Renal pelvis (tissue), 12 donors: ENCODE measurements at places on chromosomes 3 and 15.

DNA sequence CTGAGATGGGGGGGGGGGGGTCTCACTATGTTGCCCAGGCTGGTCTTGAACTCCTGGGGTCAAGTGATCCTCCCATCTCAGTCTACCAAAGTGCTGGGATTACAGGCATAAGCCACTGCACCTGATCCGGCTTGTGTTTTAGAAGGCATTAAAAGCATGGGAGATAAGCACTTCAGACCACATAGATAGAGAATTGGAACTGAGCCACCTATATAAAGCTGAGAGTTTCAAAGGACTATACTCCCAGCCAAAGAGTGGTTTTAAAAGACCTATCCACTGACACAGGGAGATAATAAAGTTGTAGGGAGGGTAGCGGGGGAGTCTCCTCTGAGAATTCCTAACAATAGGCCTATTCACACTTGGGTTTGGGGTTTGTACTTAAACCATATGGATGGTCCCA is 34.8 kb downstream of the DENND4A start:
- no peak for DNase-seq

DNA sequence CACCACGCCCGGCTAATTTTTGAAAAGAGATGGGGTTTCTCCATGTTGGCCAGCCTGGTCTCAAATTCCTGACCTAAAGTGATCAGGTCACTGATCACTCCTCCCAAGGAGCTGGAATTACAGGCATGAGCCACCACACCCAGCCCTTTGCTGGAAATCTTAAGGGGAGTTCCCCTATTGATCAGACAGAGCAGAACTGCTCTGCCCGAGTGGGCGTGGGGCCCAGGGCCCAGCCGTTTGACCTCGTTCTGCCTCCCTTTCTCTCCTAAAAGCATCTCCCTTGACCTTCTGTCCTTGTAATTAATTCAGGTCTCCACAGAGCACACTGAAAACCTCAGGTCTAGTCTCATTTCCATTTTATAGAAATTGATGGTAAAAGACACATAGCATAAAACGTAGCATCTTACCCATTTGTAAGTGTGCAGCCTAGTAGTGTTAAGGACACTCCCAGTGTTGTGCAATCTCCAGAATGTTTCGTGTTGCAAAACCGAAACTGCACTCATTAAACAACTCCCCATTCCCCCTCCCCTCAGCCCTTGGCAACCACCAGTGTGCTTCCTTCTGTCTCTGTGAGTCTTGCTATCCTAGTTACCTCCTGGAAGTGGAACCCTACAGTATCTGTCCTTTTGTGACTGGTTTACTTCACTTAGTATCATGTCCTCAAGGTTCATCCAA is 89.3 kb downstream of the SLCO3A1 start:
- peak; percentile 60 for DNase-seq

- no peak for DNase-seq
Observed at GRCh38 chr15:82651708-82652107, 4.5 kb upstream of the CPEB1 start.

DNA sequence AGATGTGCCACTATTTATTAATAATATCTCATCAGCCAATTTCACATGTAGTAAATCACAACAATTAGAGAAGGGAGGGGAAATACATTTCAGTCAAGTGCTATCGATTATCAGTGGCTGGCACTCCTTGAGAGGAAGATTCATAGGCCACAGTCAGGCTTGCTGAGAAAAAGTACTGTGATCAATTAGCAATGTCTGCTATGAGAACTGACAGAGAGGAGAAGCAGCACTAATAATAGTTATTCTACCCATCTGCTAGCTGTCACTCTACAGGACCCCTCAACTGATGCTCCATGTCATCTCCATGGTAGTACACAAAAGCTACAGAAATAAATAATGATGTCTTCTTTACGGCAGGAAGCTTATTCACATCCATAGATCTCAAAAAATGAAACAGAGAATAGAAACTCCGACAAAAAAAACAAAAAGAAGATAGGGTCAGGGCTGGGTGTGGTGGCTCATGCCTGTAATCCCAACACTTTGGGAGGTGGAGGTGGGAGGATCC is 351.3 kb downstream of the FOXP1 start:
- no peak for DNase-seq

- no peak for DNase-seq
Observed at GRCh38 chr3:42672515-42672914, 12.8 kb upstream of the KLHL40 start.

DNA sequence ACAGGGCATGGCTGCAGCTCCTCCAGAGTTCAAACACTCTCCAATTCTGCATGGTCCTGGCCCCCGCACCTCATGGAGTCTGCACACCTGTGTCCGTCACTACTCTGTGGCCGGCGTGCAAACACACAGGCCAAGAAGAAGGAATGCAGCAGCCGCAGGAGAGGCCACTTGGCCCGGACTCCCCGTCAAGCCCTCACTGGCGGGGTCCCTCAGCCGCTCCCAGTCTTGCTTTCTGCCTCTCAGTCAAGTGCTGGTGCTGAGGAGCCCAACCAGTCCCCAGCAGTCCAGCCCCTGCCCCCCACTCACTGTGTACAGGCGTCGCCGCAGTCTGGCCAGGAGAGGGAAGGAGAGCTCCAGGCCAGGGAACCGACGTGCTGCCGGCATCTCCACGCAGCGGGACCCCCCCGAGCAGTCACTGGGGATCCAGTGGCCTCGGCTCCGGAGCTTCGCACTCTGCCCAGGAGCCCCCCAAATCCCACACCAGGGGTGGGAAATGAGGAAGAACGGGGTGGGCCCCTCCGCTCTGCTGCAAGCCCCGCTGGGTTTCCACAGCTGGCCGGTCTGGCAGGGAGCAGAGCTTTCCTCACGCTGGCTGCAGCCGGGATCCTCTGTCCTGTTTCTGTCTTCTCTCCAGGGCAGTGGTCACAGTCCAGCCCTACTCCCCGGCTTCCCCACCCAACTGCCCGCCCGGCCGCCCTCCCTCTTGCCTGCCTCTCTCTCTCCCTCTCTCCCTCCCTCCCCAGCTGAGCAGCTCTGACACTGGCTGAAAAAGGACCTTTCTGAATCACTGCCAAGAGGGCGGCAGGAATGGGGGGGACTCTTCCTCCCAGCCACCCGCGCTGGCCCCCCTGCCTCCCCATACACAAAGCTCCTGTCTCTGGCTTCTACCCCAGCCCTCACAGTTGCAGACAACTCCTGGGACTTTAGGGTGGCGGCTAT is 16.0 kb downstream of the TNK2 start:
- peak; percentile 79 for DNase-seq

DNA sequence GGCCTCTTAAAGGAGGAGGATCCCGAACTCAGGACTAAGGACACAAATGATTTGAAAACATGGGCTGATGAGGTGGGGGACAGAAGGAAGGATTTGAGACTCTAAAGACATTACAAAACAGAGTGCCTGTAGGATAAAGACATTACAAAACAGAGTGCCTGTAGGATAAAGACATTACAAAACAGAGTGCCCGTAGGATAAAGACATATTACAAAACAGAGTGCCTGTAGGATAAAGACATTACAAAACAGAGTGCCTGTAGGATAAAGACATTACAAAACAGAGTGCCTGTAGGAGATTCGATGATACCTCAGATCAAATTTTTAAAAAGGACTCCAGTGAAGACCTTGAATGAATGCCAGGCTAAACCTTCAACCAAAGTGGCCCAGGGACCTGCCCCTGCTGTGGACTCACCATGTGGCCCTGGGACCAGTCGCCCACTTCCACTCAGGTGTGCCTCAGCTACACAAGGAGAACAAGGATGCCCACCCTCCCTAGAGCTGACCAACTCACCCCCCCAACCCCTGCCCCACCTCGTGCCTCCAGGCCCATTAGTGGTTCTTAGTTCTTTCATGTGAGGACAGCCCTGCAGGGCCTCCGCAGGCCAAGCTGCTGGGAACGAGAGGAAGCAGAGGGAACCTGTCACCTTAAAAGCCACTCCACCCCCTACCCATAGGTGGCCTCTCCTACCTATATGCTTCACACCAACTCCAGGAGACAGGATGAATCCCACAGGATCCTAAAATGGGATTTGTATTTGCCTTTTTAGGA is 59.8 kb downstream of the SH3BP5 start:
- DNase-seq = no peak

- no peak for DNase-seq
Observed at GRCh38 chr3:143190101-143190500, 70.5 kb downstream of the CHST2 start.

DNA sequence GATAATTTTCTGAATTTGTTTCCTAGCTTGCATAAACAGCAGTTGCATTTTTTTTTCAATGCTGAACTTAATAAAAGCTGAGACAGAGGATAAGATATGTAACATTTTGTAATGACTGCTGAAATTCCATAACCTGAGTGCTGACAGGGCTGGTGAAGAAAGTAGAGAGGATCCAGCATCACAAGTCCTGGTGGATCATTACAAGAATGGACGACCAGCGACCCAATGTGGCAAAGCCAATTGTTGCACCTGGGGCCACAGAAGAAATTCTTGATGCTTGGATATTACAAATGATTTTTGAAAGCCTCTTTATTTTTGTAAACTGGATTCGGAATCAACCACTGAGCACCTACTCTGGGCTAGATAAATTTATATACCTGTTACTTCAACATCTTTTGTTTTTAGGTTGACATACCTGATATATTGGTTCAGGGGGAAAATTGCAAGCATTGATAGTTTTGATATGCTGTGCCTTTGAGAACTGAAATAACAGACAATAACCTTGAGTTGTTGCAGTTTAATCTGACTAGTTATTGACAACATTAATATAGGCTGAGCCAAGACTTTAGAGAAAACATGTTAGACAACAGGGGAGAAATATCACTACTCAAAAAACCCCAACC is 3.9 kb upstream of the ACTL6A start:
- DNase-seq = peak; percentile 52

DNA sequence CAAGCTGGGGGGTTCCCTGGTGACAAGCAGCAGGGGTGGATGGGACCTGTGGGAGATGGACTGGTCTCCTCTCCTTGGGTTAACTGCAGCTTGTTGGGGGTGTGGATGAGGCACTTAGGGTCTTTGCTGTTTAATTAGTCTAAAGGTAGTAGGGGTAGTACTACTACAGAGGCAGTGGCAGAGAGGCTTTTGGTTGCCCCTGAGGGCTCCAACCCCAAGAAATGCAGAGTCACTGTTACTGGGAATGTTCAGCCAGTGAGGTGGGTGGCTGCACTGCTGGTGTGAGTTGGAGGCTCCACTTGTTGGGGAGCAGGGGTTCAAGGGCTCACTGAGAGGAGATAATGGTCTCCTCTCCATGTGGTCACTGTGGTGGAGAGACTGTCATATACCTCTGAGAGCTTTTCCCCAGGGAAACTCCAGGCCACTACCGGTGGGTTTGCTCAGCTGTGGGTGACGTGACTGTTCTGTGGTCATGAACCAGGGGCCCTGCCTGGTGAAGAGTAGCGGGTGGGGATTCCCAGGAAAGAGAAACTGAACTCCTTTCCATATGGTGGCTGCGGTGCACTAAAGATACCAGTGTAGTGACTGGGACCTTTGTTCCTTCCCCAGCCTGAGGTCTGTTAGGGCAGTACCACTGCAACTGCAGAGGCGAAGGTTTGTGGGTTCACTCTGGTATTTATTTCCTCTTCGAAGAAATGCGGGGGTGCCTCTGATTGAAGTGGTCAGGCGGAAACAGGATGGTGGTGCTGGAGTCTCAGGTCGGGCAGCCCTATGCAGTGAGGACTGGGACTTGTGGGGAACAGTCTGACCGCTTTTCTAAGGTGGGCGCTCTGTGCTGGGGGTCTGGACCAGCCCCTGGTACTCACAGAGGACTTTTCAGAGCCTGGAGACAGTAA is 68.9 kb upstream of the TNFSF10 start:
- no peak for DNase-seq

DNA sequence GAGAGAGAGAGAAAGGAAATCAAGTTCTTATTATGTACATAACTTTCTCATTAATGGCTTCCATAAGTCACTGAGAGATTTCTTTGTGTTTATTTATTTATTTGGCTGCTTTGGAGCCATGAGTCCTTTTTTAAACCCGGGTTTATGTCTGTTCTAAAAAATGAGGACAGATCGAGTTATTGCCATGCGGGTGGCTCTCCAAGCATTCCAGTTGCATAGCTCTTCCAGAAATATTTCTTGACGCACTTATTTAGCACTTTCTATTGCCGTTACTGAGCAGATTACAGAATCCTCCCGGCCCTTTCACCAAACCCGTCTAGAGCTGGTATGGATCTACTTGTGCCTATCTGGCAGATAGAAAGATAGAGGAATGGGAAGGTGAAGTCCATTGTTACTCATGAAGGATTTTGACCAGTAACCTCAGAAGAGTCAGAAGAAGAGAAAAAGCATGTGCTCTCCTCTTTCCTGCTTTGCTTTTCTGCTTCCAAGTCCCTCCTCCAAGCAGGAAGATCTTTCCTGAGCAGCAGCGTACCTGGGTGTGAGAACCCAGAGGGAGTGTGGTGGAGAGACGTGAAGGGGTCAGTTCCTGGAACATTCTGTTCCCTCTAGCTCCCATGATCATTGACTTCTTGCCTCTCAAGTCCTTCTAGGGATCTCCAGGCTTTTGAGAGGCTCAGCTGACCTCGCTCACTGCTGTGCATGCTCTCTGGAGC is 112.8 kb downstream of the LPP start:
- no peak for DNase-seq

GRCh38 chr3:11305509-11305908 is 33.3 kb downstream of the ATG7 start:
- no peak for DNase-seq

DNA sequence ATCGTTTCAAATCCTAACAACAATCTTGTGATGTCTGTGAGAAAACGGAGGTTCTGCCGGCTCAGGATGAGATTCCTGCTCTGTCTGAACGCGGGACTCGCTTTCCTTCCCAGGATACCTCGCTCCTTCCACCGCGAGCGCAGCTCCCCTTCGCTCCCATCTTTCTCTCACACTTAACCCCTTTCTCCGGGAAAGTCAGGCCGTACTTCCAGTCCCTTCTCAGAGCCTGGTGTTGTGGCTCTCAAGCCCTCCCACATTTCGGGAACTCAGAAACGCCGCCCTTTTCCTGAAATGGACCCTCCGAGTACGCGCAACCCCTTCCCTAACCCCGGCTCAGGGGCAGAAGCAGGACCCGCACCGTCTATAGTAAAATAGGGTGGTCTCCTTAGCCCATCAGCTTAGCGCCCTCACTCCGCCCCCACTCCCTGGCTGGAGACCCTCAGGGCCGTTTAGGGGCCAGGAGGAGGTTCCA is 378 bp upstream of the FEM1B start:
- peak; percentile 72 for DNase-seq

GRCh38 chr15:100531823-100532327 is 3.1 kb upstream of the CERS3 start:
- DNase-seq = no peak

DNA sequence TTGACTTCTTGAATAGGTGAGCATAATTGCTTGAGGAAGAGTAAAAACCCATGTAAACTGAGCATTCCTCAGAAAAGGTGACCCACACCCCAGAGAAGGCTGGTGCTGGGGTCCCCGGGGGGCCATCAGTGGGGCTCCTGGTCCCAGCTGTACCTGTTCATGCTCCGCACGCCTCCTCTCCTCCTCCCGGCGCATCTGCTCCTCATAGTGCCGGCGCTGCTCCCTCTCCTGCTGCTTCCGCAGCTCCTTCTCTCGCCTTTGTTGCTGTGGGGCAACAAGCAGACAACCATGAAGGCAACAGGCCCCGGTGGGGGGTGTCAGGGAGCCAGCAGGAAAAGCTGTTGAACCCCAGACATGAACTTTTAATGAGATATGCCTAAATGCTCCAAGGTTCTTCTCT is 113.7 kb upstream of the SLC2A2 start:
- no peak for DNase-seq

GRCh38 chr3:67324554-67324953 is 326.4 kb downstream of the KBTBD8 start:
- DNase-seq = no peak

- no peak for DNase-seq
Observed at GRCh38 chr3:7973006-7973405, 528.6 kb upstream of the LMCD1 start.
